ENCODE measurements at places on chromosomes 2 and 18. TPM values are rescaled to one million over a fixed set of nuclear protein-coding genes. Genes with fewer than 3 reads are reported as not detected.

The DLX1 gene
- total RNA-seq, result not detected

The PLGLB1 gene
- 4.5 TPM for total RNA-seq

The HRH4 gene
- total RNA-seq, result not detected

The CREG2 gene
- total RNA-seq, result 0.09 TPM

The CDKL4 gene
- 0.72 TPM for total RNA-seq

The ZNF521 gene
- total RNA-seq, result 15.0 TPM

The DAW1 gene
- total RNA-seq, result 1.9 TPM

The GLI2 gene
- 1.3 TPM for total RNA-seq

The PDE1A gene
- total RNA-seq, result 9.7 TPM

DNA sequence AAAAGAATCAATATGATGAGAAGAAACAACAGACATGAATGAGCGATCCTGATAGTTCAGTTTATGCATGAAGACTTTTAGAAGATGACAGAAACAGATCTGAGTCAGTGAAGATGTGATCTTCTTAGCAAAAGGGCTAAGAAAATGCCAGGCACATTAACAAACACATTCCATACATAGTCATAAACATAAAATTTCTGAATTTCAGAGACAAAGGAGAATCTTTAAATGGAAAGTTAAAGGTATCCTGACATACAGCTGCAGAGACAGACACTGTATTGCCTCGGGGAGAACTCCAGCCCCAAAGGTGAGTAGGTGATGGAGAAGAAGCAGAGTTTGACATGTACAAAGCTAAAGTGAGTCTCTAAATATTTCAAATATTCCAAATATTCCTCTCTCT is 40.6 kb upstream of the FN1 start:
- no peak for DNase-seq

DNA sequence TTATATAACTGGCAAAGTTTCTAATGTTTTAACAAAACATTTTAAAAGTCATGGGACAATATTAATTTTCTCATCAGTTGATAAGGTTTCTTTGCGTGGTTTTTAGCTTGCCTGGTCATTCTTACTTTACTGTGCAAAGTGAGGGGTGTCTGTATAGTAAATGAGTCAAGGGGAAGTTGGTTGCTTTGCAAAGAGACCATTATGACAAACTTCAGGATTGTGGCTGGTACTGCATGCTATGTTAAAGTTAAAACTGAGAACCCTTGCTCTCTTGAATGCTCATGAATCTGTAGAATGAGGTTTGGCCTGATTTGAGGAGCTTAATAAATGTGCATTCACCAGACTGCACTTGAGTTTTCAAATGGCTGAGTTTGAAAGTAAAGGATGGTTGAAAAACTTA is 47.0 kb downstream of the COL4A4 start:
- no peak for DNase-seq

DNA sequence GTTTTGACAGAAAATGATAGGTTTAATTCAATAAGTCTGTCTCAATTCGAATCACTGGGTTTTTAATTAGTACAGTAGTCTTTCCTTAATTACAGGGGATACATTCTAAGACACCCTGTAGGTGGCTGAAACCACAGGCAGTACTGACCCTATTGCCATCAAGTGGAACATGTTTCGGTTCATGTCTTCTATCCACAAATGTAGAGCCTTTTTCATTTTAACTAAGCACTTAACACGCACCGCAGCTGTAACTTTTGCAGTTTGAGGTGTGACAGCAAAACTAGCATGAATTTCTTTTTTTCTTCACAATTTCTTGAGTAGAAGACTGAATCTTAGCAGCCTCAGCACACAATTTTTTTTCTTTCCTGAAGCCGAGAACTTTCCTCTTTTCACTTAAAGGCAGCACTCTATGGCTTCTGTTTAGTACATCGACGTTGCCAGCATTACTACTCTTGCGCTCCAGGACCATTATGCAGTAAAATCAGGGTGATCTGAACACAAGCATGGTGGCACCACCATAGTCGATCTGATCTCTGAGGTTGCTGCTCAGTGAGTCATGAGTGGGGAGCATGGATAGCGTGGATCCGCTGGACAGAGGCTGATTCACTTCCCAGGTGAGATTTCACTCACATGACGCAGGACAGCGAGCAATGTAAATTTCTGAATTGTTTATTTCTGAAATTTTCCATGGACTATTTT is 805.1 kb downstream of the RNF144A start:
- DNase-seq, result no peak

GRCh38 chr18:73258375-73259087 is 390.7 kb upstream of the NETO1 start:
- DNase-seq, result no peak

- no peak for DNase-seq
Observed at GRCh38 chr2:140550821-140551220, 1580.0 kb downstream of the LRP1B start.

DNA sequence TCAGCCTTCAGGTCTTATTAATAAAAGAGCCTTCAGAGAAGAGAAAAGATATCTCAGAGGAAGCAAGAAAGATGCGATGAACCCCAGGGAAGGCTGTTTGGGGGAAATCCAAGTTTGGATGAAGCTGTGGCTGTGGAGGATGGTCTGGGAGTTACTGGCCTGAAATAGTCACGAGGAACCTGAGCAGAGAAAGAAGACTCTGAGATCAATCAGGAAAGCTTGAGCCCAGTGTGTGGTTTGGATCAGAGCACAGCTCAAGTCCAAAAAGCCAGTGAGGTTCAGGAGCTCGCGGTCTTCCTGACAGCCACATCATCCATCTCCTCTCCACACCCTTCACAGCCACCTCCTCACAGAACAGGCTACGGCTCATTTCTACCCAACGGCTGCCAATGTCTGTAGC is 87.4 kb upstream of the SERPINE2 start:
- DNase-seq, result no peak

DNA sequence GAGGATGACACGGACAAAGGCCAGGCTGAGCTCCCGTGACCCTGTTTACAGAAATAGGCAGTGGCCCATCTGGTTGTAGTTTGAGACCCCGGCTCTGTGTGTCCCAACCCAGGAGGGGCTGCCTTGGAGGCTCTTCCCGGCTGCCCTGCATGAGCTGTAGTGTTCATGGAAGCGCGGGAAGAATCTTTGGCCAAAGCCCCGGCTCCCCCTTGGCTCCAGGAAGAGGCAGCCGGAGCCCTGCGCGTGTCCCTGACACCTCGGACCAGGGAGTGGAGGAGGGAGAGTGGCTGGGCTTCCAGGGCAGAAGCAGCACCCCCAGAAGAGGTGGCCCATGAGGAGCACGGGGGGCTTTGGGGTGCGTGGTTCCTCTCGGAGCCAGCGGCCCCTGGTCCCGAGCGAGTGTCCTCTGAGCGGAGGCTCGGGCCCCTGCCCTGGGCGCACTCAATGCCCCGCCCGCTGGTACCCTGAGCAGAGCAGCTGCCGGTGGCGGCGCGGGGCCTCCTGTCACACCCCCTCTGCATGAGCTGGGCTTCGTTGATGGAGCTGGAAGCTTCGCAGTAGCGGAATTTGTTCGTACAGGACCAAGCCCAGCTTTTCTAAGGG is 21.7 kb downstream of the GPR35 start:
- no peak for DNase-seq

DNA sequence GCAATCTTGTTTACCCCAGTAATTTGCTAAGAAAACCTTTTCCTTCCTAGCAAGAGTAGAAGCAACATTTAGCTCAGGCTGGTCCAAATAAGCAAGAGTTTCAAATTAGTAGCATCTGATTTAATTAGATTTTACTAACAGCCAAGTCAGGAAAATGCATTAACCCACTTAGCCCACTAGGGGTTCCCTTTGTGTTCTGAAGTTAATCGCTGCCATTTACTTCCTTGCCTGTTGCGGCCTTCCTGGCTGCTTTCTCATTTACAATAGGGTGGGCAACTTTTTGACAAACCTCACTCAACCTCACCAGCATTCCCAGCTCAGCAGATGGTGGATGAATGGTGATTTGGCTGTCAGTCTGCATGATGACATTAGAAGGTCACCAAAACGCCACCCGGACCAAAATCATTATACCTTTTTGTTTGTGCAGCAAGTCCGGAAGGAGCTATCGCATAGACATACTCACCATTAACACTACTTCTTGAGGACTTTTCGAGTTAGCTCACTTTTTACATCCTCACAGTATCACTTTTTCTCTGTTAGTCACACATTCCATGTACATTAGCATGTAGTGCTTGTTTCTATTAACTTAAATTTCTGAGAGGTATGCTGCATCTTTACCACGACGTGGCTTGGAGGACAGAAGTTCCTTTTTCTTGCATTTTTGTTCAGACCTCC is 101.5 kb upstream of the SETBP1 start:
- DNase-seq, result no peak

DNA sequence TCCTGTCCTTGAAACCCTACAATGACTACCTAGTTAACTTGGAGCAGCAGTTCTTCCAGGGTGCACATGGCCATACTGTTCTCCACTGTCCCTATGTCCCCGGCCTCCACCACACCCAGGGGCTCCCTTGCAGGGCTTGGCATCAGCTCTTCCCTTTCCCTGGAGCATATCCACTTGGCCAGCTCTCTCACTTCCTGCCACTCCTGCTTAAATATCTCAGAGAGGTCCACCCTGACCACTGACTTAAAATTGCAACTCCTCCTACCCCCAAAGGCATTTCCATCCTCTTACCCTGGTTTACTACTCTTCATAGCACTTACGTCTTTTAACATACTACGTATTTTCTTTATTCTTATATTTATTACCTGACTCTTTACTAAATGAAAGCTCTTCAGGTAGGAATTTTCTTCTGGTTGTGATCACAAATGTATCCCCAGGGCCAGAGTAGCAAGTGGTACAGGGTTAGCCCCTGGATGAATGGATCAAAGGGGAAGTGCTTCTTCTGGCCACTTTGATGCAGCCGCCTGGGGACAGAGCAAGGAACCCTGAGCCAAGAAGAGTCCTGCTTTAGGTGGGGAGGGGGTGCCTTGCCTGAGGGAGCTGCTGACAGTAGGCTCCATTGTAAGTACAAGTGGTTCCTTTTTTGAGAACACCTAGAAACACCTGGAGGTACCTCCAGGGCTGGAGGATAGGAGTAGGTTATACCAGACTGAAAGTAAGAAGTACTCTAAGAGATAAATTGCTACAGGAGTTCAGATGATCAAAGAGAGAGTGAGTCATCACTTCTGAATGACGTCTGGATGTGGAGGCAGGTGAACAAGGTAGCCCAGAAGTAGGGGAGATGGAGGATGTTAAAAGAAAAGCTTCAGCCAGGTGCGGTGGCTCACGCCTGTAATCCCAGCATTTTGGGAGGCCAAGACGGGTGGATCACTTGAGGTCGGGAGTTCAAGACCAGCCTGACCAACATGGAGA is 82.2 kb downstream of the SOCS6 start:
- no peak for DNase-seq

- no peak for DNase-seq
Observed at GRCh38 chr2:60899892-60900249, 18.5 kb downstream of the REL start.

DNA sequence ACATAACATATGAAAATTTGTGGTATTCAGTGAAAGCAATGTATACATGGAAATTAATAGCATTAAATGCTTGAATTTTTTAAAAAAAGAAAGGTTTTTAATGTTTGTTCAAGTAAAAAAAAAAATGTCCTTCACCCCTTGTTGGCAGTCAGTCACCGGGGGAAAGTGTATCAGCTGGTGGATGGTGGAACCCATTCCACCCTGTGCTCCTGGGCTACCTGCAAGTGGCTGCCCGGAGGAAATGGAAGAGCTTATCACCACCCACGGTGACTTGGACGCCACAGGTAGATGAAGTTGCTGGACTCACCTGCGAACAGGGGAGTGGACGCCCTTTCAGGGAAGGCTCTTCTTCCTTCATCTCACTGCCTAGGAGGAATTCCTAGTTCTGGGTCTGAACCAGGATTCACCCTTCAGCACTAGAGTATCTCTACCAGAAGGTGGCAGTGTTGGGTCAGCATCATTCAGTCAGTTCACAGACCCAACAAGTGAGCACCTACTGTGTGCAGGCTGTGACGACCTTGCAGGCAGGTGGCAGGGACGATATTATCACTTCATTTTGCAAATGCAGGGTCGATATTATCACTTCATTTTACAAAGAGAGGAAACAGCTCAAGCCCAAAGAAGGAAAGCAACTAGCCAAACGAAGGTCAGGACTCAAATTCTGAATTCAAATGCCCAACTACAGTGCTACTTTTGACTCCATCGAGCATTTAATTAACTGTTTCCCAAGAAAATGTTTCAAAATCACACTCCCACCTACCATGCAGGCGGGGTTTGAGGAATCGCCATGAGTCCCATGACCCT is 35.8 kb downstream of the CIB4 start:
- no peak for DNase-seq

- no peak for DNase-seq
Observed at GRCh38 chr18:49141491-49141890, 190.7 kb upstream of the SMAD7 start.

- DNase-seq, result no peak
Observed at GRCh38 chr18:1468550-1468949, 563.9 kb downstream of the ADCYAP1 start.

- no peak for DNase-seq
Observed at GRCh38 chr18:46445522-46446313, 211.3 kb downstream of the LOXHD1 start.

DNA sequence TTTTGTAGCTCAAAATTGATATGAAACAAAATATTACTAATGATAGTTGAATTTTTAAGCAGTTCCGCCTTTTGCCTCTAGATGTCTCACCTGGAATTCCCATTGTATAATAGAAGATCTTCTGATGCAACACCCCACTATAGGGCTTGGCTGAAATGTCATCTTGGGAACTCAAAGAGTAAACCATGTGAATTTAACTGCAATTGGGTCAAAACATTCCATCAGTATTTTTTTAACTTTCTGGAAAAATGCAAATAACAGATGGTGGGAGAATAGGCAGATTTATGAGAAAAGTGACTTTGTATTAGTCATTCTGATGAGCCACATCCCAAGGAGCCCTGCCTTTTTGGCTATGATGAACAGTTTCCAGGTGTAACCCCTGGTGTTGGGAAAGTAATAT is 489.9 kb downstream of the NYAP2 start:
- DNase-seq, result no peak

- DNase-seq, result no peak
Observed at GRCh38 chr2:232488097-232488711, 570 bp upstream of the ECEL1 start.

GRCh38 chr2:11495844-11496681 is 30.1 kb upstream of the E2F6 start:
- no peak for DNase-seq

DNA sequence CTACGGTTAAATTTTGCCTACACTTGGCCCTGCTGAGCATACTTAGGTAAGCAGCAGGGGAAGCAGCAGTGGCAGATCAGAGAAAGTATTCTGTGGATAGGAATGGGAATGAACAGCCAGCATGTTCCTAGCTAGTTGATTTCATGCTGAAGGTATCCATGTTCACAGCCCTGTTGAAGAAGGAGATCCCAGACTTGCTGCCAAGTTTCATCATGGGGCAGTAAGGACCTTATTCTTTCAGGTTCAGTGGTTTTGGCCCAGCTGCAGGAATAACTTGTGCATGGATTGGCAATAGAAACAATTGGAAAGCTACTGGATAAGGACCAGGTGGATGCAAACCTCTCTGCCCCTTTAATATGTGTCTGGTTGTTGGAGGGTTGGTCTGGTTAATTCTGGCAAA is 98.2 kb upstream of the TMEM178A start:
- DNase-seq, result no peak

GRCh38 chr18:32871786-32872185 is 99.0 kb upstream of the KLHL14 start:
- no peak for DNase-seq
